Breast epithelium (tissue), 4 donors: ENCODE measurements at places on chromosomes 6 and 20. TPM values are rescaled to one million over a fixed set of nuclear protein-coding genes. Genes with fewer than 3 reads are reported as not detected.

Gene STMND1
- 2.5 TPM for total RNA-seq

Gene TRIM31
- not detected for total RNA-seq

DNA sequence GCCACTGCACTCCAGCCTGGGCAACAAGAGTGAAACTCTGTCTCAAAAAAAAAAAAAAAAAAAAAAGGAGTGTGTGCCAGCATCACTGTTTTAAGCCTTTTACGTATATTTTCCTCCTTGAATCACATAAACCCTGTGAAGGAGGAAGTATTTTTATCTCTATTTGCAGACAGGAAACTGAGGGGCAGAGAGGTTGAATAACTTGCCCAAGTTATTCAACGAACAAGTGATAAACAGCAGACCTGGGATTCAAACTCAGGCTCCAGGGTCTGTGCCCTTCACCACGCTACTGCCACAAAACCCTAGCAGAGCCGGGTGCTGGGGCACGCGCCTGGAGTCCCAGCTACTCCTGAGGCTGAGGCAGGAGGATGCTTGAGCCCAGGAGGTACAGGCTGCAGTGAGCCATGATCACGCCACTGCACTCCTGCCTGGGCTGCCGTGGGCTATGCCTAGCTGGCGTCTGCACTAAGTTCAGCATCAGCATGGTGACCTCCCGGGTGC is 9.4 kb upstream of the AVP start:
- no peaks in the 10 kb centered on the region for H3K36me3 ChIP-seq
- H3K4me3 ChIP-seq, result no peak overlapping the region
- DNase-seq, result no peak
- no peak overlapping the region for H3K27ac ChIP-seq
- H3K4me1 ChIP-seq, result peaks cover 5% of the 10 kb centered on the region

GRCh38 chr6:119728935-119729334 is 379.4 kb upstream of the MAN1A1 start:
- H3K27me3 ChIP-seq, result no peaks in the 10 kb centered on the region
- H3K4me1 ChIP-seq, result no peaks in the 10 kb centered on the region
- no peak overlapping the region for H3K4me3 ChIP-seq
- no peaks in the 10 kb centered on the region for H3K36me3 ChIP-seq
- no peak overlapping the region for H3K27ac ChIP-seq
